Activated T-helper 2 cell treated with anti-CD3 and anti-CD28 coated beads, Interferon-gamma antibody, Interleukin-2, Interleukin-4, amounts not matched to agents 10 μg/mL and 5 μg/mL and 100 μg/mL, durations not matched to agents 14 hours and 24 hours and 36 hours (primary cell): ENCODE measurements at places on chromosomes 12 and 14. TPM values are rescaled to one million over a fixed set of nuclear protein-coding genes. Genes with fewer than 3 reads are reported as not detected.

Gene ALKBH2
- total RNA-seq = 33.4 and 34.9 TPM in 2 replicates

Gene GDF3
- total RNA-seq = not detected in 2 replicates

Gene FOXG1
- total RNA-seq = not detected in 2 replicates

Gene OR6C2
- not detected in 2 replicates for total RNA-seq

Gene BBS10
- 3.9 and 4.1 TPM in 2 replicates for total RNA-seq

Gene B3GNT4
- total RNA-seq = 1.0 and 1.6 TPM in 2 replicates

DNA sequence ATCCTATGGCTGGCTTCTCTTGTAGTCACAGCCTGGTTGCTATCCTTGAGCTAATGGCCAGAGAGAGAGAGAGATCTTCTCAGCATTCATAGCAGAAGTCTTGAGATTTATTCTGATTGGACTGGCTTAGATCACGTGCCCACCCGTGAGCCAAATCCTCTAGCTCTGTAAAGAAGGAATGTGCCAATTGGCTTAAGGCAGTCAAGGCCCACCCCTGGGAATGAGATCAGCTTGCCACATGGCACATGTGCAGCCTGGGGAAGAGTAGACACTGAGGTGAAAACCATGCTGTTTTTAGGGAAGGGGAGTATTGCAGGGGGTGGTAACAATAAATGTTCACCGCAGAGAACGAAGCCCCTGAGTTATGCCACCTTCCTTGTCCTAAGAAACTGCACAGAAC is 36.3 kb downstream of the PLEKHG7 start:
- no peak overlapping the region for H3K27ac ChIP-seq
- DNase-seq = no peak
- no peaks in the 10 kb centered on the region for H3K36me3 ChIP-seq
- H3K4me1 ChIP-seq = no peaks in the 10 kb centered on the region

DNA sequence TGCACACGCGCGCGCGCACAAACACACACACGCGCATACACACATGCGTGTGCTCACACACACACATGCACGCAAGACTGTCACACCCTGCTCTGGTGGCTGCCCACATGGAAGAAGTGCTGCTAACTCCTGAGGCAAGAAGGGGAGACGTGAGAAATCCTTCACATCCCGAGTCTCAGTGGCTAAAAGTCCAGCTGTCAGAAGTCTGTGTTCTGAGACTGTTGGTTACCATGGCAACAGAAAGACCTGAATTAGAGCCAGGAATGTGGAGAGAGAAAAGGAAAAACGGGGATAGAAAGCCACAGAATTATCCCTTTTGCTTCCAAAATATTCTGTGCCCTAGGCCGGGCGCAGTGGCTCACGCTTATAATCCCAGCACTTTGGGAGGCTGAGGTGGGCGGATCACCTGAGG is 71.2 kb downstream of the PPFIBP1 start:
- H3K27ac ChIP-seq = no peak overlapping the region
- peaks cover 5% of the 10 kb centered on the region for H3K4me1 ChIP-seq
- peaks cover 23% of the 10 kb centered on the region for H3K36me3 ChIP-seq
- H3K4me3 ChIP-seq = no peak overlapping the region
- no peak for DNase-seq

DNA sequence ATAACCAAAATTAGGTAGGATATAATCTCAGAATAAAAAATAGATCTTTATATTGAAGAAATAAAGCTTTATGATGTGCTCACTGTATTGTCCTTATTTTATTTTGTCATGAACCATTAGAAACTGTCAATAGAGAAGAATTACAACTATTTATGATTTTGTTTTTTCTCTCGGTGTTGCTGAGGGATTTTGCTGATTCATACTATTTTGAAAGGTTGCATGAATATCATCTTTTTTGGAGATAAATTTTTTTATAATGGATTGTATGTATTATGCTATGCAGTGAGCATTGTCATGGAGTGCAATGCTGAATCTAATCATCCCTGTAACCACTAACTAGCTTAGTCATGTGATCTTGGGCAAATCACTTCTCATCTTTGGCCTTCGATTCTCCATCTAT is 15.0 kb downstream of the SLC39A9 start:
- H3K27me3 ChIP-seq = no peaks in the 10 kb centered on the region
- peaks cover 13% of the 10 kb centered on the region for H3K36me3 ChIP-seq
- no peak for DNase-seq
- no peak overlapping the region for H3K4me3 ChIP-seq
- no peak overlapping the region for H3K27ac ChIP-seq
- peaks cover 4% of the 10 kb centered on the region for H3K4me1 ChIP-seq

- H3K4me1 ChIP-seq = peaks cover 47% of the 10 kb centered on the region
- H3K27ac ChIP-seq = no peak overlapping the region
- no peaks in the 10 kb centered on the region for H3K27me3 ChIP-seq
- no peak overlapping the region for H3K4me3 ChIP-seq
- no peak for DNase-seq
Measured at GRCh38 chr14:50523271-50524041, 8.9 kb downstream of the MAP4K5 start.

DNA sequence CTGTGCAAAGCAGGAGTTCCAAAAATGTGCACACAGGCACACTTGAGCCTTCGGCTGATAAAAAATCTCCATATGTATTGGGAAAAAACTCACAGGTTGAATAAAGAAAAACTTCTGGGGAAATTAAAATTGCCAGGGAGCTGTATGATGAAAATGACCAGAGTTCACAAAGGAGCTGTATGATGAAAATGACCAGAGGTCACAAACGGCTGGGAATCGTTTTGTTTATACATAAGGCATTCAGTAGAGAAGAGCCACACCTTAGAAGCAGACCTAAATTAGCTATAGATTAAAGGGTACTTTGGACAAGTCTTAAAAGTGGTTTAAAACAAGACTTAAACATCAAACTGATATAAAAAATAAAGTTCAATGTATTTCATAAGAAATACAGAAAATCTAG is 251.7 kb upstream of the TMEM132C start:
- DNase-seq = no peak
- H3K4me1 ChIP-seq = no peaks in the 10 kb centered on the region
- H3K27me3 ChIP-seq = no peaks in the 10 kb centered on the region
- no peak overlapping the region for H3K27ac ChIP-seq

GRCh38 chr14:58401587-58401986 is 5.9 kb downstream of the TOMM20L start:
- no peak for DNase-seq
- H3K4me3 ChIP-seq = no peak overlapping the region
- H3K36me3 ChIP-seq = peaks cover 16% of the 10 kb centered on the region
- no peaks in the 10 kb centered on the region for H3K4me1 ChIP-seq
- no peaks in the 10 kb centered on the region for H3K27me3 ChIP-seq

DNA sequence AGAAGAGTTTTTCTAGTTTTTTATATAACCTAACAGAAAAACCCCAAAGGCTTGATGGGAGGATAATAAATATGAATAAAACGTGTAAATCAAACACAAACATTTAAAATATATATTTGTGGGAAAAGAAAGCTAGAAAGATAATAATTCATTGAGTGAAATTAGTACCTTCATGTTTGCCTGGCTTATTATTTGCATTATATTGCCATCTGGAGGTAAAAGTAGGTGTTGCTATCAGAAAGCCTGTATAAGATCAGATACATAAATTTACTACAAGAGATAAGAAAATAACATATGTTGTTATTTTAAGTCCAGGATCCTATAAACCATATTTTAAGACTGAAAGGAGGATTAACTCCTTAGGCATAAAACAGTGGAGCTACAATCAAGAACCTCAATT is 77.7 kb downstream of the NTS start:
- no peak overlapping the region for H3K27ac ChIP-seq
- H3K36me3 ChIP-seq = no peaks in the 10 kb centered on the region
- no peak for DNase-seq
- H3K4me1 ChIP-seq = no peaks in the 10 kb centered on the region
- H3K4me3 ChIP-seq = no peak overlapping the region

DNA sequence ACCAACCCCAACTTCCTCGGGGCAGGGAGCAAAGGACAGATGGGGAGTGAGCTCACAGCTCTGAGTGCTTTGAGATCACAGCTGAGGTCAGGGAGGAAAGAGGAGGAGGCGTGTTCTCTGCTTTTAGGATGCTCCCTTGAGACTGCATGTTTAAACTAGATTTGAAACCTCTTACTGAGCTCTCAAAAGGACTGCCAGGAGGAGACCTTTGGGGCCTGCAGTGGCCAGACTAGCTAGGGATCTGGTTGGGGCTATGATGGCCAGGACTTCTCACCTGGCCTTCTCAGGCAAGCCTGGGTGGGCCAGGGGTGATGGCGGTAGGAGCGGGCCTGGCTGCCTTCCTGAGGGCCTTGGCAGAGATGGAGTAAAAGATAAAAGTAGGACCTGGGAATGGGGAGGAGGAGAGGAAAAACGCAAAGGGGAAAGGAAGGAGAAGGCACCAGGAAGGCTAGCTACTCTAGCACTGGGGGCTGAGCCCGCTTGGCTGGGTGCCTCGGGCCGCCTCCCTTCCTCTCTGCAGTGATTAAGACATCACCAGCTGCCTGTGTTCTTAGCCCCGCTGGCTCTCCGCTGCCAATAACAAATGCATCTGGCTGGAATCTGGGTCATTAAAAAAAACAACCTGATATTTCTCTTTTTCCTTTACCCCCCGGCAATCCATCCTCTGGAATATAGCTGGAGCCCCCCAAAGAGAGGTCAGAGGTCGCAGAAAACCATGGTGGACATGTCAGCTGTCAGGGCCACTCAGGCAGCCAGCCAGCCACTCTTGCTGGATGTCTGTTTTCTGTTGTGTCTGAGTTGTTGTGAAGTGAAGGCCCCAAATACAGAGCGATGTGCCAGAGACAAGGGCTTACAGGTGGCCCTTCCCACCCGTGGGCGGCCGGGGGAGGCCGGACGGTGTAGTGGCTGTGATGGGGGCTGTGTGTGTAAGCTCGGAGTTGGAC is 141.3 kb downstream of the TSPAN9 start:
- no peak for DNase-seq
- no peaks in the 10 kb centered on the region for H3K4me1 ChIP-seq
- no peaks in the 10 kb centered on the region for H3K27me3 ChIP-seq
- H3K4me3 ChIP-seq = no peak overlapping the region
- H3K27ac ChIP-seq = no peak overlapping the region

DNA sequence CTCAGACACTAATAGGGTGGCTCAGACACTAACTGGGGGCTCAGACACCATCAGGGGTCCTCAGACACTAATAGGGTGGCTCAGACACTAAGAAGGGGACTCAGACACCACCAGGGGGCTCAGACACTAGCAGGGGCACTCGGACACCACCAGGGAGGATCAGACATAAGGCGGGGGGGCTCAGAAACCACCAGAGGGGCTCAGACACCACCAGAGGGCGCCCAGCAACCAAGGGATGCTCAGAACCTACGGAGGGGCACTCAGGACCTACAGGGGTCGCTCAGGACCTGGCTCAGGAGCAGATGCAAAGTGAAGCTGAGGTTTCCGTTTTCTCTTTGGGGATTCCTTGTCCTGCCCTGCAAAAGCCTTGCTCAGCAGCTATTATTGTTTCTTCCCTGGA is 448.5 kb downstream of the TMEM121 start:
- H3K27me3 ChIP-seq = peaks cover 12% of the 10 kb centered on the region
- no peaks in the 10 kb centered on the region for H3K4me1 ChIP-seq
- no peak for DNase-seq
- no peak overlapping the region for H3K4me3 ChIP-seq
- H3K27ac ChIP-seq = no peak overlapping the region
- no peaks in the 10 kb centered on the region for H3K36me3 ChIP-seq

GRCh38 chr14:50520947-50521815 is 11.2 kb downstream of the MAP4K5 start:
- no peaks in the 10 kb centered on the region for H3K27me3 ChIP-seq
- peaks cover 43% of the 10 kb centered on the region for H3K4me1 ChIP-seq
- no peak overlapping the region for H3K4me3 ChIP-seq
- peaks cover 3% of the 10 kb centered on the region for H3K36me3 ChIP-seq

- no peak overlapping the region for H3K4me3 ChIP-seq
- H3K36me3 ChIP-seq = no peaks in the 10 kb centered on the region
Measured at GRCh38 chr12:101074940-101075680, 134.9 kb downstream of the SLC5A8 start.

GRCh38 chr12:666766-667308 is 3.6 kb upstream of the NINJ2 start:
- peak overlapping the region; percentile 89 for H3K27ac ChIP-seq
- peak overlapping the region; percentile 9 for H3K4me3 ChIP-seq
- H3K36me3 ChIP-seq = no peaks in the 10 kb centered on the region
- H3K27me3 ChIP-seq = peaks cover 5% of the 10 kb centered on the region
- DNase-seq = no peak
- peaks cover 57% of the 10 kb centered on the region for H3K4me1 ChIP-seq

GRCh38 chr14:100844846-100845245 is 18.9 kb downstream of the MEG3 start:
- no peak overlapping the region for H3K4me3 ChIP-seq
- H3K4me1 ChIP-seq = no peaks in the 10 kb centered on the region
- H3K27ac ChIP-seq = no peak overlapping the region
- no peaks in the 10 kb centered on the region for H3K36me3 ChIP-seq
- DNase-seq = no peak

DNA sequence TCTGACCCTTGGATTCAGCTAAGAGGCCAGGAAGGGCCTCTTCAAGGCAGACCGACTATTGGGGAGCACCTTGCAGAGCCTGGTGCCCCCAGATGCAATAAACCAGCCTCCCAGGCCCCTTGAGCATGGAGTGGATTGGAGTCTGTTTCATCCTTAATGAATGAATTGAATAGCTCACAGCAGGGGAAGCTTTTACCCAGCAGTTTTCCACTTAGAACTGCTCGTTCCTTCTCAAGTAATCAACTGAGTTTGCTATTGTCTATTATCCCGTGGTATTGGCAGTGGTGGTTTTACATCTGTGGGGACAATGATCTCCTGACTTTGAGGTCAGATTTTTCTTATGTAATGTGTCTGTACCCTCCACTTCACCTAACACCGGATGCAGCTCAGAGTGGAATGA is 197.6 kb downstream of the AACS start:
- no peak overlapping the region for H3K27ac ChIP-seq
- no peaks in the 10 kb centered on the region for H3K4me1 ChIP-seq
- H3K27me3 ChIP-seq = no peaks in the 10 kb centered on the region
- no peak for DNase-seq

DNA sequence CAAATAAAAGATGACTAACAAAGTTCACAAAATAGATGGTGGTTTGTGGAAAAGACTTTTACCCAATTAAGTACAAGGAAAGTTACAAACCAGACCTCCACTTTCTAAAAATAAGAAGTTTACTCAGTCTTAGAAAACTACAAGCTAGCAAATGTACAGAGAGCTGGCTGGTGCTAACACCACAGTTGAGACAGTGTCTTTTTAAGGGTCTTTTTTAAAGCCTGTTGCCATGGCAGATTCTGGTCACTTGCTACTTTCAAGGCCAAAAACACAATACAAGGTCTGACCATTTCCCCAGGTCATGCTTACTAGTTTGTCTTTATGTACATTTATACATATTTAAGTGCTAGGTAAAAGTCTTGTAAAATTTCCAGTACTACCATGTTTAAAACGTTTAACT is 2.4 kb downstream of the BTG1 start:
- H3K27me3 ChIP-seq = no peaks in the 10 kb centered on the region
- peak overlapping the region; percentile 88 for H3K27ac ChIP-seq
- peaks cover 72% of the 10 kb centered on the region for H3K36me3 ChIP-seq

GRCh38 chr12:93056971-93057535 is 128.0 kb upstream of the EEA1 start:
- H3K27me3 ChIP-seq = peaks cover 21% of the 10 kb centered on the region
- no peaks in the 10 kb centered on the region for H3K36me3 ChIP-seq
- H3K27ac ChIP-seq = no peak overlapping the region
- no peak overlapping the region for H3K4me3 ChIP-seq
